Cerebellum (tissue), 4 donors: ENCODE measurements at places on chromosomes 7 and 10. TPM values are rescaled to one million over a fixed set of nuclear protein-coding genes. Genes with fewer than 3 reads are reported as not detected.

Gene MET
- total RNA-seq = 1.6 TPM

Gene CALML3
- total RNA-seq = 0.09 TPM

DNA sequence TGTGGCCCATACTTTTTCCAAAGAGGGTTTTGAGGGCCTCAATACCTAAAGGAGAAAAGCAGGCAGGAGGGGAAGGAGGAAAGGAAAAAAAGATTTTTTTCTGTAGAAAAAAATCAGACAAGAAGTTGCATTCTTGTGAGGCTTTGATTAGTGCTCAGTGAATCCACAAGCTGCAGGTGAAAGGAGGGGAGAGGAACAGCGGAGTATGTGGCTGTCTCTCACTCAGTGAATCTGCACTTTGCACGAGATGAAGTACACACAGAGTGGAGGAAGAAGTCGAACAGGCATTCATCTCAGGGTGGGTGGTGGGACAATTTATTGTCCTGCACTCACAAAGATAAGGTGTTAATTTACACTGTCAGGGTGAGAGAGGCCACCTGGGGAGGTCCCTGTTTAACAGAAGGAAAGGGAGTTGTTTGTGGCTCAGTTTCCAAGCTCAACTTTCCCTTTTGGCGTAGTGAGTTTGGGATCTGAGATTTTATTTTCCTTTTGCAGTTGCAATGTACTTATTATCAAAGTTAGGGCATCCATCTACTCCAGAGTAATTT is 49.0 kb upstream of the VIPR2 start:
- no peak for DNase-seq

DNA sequence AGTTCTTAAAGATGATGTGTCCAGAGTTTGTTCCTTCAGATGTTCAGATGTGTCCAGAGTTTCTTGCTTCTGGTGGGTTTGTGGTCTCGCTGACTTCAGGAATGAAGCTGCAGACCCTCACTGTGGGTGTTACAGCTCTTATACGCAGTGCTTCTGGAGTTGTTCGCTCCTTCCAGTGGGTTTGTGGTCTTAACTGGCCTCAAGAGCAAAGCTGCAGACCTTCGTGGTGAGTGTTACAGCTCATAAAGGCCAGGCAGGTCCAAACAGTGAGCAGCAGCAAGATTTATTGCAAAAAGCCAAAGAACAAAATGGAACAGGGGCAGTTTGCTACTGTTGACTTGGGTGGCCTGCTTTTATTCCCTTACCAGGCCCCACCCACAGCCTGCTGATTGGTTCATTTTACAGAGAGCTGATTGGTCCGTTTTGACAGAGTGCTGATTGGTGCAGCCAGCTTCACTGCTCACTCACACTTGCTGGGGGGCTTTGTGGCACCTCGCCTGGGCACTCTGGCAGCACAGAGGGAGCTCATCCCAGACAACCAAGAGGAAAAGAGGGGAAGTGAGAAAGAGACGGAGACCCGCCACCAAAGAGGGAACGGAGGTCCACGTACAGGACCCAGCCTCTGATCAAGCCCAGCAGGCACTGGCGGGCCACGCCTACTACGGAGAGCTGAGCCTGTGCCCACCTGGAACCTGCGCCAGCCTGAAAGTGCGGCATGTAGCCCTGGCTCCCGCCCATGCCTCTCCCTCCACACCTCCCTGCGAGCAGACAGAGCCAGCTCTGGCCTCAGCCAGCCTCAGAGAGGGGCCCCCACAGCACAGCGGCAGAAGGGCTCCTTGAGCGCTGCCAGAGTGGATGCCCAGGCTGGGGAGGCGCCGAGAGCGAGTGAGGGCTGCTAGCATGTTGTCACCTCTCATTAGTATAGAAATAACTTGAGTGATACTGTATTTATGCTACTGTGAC is 55.8 kb upstream of the SEMA3C start:
- no peak for DNase-seq

GRCh38 chr7:157726764-157727163 is 390.0 kb downstream of the DNAJB6 start:
- no peak for DNase-seq

GRCh38 chr10:132511121-132512051 is 26.2 kb upstream of the INPP5A start:
- no peak for DNase-seq

DNA sequence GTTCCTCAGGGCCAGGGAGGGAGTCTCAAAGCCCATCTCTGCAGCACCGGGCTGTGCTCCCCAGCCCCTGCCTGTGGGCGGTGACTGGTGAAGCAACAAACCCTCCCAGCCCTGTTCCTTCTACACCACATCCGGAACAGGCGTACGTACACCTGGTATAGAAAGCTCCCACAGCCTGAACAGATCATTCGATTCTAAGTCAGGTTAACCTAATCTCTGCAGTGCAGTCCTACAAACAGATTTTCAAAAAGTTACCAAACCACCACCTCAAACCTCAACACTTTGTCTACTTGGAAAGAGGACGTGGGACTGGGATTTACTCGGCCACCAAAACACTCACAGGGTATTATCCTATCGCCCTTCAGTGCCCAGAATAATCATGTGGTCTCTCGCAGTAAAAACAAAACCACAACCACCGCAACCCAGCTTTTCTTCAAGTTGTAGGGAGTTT is 238.4 kb downstream of the DIP2C start:
- no peak for DNase-seq

GRCh38 chr10:62694537-62695126 is 109.9 kb upstream of the ADO start:
- no peak for DNase-seq

- DNase-seq = no peak
Observed at GRCh38 chr7:122143376-122143750, 686 bp downstream of the AASS start.
